Stimulated activated CD4-positive, alpha-beta T cell treated with anti-CD3 and anti-CD28 coated beads, Interleukin-1b, Interleukin-23, amount 100 ng/mL, for 4 hours (primary cell): ENCODE measurements at places on chromosomes 6 and 20.

- DNase-seq: no peak
Measured at GRCh38 chr6:79808921-79809320, 138.4 kb downstream of the ELOVL4 start.

- no peak for DNase-seq
Measured at GRCh38 chr20:35306931-35307517, 14.8 kb upstream of the FAM83C start.

DNA sequence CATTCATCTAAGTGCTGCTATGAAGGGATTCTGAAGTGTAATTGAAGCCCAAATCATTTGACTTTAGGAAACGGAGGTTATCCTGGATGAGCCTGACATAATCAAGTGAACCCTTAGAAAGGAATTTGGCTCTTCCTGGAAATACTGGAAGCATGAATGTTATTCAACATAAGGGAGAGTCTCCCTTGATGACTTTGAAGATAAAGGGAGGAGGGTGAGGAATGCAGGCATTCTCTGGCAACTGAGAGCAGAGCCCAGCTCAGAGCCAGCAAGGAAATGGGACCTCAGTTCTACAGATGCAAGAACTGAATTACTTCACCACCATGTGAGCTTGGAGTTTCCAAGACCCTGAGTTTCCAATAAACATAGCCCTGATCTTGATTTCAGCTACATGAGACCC, 168.2 kb downstream of the DLL1 start:
- DNase-seq: no peak

- no peak for DNase-seq
Measured at GRCh38 chr6:141421378-141421777, 711.3 kb upstream of the GJE1 start.

DNA sequence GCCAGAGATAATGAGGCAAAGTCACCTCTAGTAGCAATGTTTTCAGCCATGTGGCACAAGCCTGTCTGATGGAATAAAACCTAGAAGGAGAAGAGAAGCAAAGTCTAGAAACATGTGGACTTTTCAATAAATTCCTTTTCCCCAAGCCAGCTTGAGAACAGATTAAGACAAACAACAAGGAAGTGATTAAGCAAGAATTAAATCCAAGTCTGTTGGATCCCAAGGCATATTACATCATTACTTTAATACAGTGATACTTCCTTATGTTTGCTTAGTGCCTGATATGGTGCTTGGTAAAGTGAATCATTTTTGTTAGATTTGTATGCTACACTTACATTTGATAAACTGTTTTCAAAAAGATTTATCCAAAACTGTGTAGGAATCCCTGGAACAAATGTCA, 260.3 kb upstream of the FAM83B start:
- DNase-seq: no peak

- no peak for DNase-seq
Measured at GRCh38 chr20:41177636-41178035, 40.3 kb downstream of the PLCG1 start.

GRCh38 chr6:46329568-46329967, 158.8 kb upstream of the ENPP5 start:
- DNase-seq: no peak

- DNase-seq: no peak
Measured at GRCh38 chr6:116974526-116975316, 97.7 kb downstream of the RFX6 start.

DNA sequence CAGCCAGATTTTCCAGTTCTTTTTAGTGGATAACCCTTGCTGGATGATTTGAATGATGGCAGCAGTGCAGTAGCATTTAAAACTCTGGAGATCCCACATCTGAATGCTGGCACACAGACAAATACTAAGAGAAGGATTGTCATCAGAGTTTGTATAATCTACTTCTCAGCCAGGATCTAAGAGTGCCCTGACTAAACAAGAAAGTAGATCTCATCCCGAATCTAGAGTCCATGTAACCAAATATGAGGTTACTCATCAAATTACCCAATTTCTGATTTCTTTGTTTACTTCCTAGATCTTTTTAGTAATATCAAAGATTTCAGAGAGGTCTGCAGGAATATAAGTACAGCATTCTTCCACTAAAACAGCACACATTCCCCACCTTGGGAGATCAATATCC, 7.8 kb downstream of the TMC2 start:
- DNase-seq: no peak

- no peak for DNase-seq
Measured at GRCh38 chr6:144896289-144896688, 611.2 kb downstream of the UTRN start.

DNA sequence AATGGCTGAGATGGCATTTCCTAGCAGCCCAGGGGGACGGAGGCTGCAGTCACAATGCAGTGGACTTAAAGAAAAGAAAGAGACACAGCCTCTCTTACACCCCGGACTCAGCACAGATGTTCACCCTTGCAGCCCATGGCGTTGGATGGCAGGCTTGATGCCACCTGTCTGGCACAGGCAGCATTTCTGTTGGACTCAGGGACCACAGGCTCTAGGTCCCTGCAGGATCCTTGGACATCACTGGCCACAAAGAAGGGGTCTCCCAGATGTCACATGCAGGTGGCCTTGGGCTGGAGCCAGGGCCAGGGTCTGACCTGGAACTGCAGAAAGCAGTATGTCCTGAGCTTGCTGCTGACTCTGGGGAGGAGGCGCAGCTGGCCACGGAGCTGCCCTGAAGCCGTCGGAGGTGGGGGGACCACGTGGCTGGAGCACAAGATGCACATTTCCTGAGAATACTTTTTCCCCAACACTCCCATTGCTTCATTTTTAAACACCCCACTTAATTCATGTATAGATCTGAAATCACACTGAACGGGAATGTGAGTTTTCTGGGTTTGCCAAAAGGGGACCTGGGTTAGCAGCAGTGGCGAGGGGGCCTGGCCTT, 102.3 kb upstream of the SULF2 start:
- no peak for DNase-seq

DNA sequence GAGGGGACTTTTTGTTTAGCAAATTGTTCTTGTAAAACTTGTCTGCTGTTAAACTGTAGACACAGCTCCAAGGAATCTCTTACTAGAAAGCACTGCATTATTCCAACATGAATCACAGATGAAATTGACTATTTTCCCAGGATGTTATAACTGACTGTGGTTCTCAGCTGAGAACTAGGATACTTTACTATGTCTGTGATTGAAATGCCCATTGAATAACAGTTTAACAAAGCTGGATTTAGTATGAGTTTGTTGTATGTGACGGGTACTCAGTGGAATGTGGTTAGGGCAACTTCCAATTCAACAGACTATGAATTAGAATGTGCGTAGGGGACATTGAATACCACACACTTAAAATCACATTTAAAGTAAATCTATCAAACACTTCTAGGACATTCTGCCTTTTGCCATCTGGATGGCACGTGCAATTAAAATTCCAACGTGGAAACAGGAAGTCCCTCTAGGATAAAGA, 193.4 kb upstream of the PREP start:
- no peak for DNase-seq
